ENCODE measurements at places on chromosomes 5 and 9. TPM values are rescaled to one million over a fixed set of nuclear protein-coding genes. Genes with fewer than 3 reads are reported as not detected.

FAM221B gene
- total RNA-seq, result not detected

DNA sequence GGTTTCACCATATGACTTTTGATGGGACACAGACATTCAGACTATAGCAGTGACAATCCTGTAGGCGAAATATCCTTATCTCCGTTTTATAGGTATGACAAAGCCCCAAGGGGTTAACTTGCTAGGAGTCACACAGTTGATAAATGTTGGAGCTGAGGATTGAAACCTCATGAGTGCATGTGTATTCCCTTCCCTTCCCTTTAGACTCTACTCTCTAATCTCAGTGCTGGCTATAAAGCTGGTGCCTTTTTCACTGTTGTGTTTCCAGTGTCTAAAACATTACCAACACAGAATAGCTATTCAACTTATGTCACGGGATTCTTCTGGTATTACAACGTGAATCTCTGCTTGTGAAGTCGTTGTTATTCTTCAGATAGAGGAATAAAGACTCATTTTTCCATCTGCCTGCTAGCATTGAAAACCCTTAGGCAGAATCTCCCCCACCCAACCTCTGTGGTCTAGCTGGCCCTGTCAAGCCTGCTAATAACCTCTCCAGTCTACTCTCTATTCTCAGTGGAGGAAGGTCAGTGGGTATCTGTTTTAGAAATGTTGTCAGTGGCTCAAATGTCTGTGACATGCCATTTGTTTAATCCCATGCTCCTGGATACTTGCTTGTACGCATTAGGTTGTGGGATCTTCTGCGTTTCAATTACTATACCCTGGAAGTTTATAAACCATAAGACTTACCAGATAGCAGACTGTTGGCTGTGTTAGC is 121.2 kb downstream of the TLE4 start:
- no peak for DNase-seq

CCL21 gene
- total RNA-seq, result not detected

DNA sequence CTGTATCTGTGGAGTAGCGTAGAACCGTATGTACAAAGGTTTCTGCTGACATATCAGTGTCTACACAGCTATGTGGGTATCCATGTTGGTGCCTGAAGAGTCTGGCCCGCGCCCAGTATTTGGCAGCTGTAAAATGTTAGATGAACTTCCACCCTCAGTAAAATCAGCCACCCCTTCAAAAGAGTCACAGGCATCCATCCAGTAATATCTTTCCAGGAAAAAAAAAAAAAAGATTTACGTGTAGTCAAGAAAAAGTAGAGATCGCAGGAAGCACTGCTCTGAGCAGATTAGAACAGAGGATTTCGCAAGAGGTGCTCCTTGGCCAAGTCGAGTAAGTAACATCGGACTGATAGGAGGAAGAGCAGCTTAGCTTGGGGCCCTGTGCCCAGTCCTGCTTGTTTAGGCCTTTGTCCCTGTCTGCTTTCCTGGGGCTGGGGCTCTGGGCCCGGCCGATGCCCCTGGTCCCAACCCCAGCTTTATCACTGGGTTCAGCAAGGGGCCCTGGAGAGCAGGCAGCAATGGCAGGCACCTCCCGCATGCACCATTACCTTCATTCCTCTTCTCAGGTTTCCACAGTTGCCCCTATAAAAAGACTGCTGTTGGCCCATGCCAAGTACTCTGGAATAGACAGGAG is 21.2 kb downstream of the DAPK1 start:
- DNase-seq, result peak; percentile 95

SPATA31E1 gene
- not detected for total RNA-seq

IRX4 gene
- not detected for total RNA-seq
